ENCODE measurements at places on chromosomes 7 and 10. TPM values are rescaled to one million over a fixed set of nuclear protein-coding genes. Genes with fewer than 3 reads are reported as not detected.

The TDRD1 gene
- total RNA-seq = not detected

The HUS1 gene
- total RNA-seq = 9.5 TPM

The NXPH1 gene
- total RNA-seq = not detected

The CLCN1 gene
- not detected for total RNA-seq

The ADIRF gene
- 10.1 TPM for total RNA-seq

The CYP2C18 gene
- total RNA-seq = not detected

The POM121C gene
- 6.2 TPM for total RNA-seq

The ERVW-1 gene
- not detected for total RNA-seq

The SDK1 gene
- 0.79 TPM for total RNA-seq

The OGDHL gene
- 0.20 TPM for total RNA-seq

The CYP3A7 gene
- not detected for total RNA-seq

The CNPY4 gene
- total RNA-seq = 23.1 TPM

The GPNMB gene
- total RNA-seq = under 0.01 TPM

The TAS2R5 gene
- total RNA-seq = 0.22 TPM

The FKBP6 gene
- not detected for total RNA-seq

The EGFR gene
- 0.20 TPM for total RNA-seq

The KCNH2 gene
- not detected for total RNA-seq

The RBP4 gene
- total RNA-seq = not detected

Data from lung microvascular endothelial cell (primary cell).